ENCODE measurements at places on chromosomes 12 and 14.
A peak's percentile ranks its signal among the peaks of the same experiment; 100 is the strongest.

GRCh38 chr14:57378661-57379060 lies 11.7 kb upstream of the NAA30 start:
- DNase-seq: no peak

GRCh38 chr12:108033090-108033489 lies 96.0 kb upstream of the WSCD2 start:
- no peak for DNase-seq

GRCh38 chr14:104676694-104677511 lies 12.5 kb upstream of the INF2 start:
- no peak for DNase-seq

DNA sequence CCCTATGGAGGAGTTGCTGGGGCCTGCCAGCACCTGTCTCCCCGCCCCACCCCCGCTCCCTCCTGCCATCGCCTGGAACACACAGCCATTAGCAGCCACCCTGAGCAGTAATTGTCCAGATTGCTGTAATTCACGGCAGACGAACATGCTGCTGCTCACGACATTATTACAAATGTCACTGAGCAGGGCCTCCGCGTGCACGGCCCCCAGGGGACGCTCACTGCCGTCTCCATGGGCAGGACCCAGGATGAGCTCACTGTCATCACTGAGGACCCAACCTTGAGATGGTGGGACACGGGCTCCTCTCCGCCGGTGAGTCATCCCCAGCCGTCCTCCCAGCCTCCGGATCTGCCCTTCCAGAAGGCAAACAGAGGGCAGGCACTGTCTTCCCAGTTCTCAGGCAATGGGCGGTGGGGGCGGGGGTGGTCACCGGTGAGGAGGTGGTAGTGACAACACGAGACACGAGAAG lies 100.4 kb downstream of the RFLNA start:
- no peak for DNase-seq

GRCh38 chr14:36442824-36443241 lies 77.2 kb downstream of the NKX2-1 start:
- no peak for DNase-seq

GRCh38 chr14:43249116-43249515 lies 1258.0 kb downstream of the FSCB start:
- DNase-seq: no peak

DNA sequence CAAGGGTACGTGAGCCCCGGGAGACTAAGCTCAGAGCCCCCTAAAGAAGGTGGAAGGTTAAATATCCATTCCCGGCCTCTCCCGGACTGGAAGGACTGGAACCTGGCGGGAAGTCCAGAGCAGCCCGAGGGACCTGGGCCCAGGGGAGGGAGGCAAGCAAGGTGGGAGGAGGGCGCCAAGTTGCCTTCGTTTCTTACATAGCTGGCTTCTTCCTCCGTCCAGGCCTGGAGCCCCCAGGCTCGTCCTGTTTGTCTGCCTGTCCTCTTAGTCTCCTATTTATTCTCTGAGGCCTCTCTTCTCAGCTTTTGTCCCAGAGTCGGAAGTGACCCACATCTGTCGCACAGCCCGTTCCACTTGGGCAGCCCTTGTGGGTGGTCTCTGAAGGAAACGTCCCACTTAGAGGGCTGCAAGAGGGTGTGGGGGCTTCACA lies 745 bp downstream of the PCK2 start:
- no peak for DNase-seq

DNA sequence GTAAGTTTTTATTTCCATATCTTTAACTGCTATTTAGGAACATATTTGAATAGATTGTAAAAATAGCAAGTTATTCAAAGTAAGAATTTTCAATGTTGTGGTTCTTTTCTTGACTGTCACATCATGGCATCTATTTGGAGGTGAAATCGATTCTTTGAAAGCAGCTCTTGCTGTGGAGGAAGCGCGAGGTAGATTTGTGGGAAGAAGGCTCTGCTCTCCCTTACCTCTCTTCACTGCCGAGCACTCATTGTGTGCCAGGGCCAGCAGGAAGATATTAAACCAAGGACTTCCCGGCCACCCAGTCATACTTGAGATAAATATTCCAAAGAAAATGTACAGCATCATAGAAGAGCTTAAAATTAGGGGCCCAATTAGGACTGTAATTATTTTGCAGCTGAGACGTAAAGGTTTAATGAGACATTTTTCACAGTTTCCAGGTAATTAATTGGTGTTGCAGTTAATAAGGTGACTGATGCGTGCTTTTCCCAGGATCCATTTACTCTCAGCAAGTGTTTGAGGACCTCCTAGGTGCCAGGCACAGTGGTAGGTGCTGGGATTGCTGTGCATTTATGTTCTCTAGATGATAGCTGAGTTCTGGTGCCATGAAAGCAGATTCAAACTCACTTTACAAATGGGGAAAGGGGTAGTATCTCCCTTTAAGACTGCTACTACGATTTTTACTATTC lies 89.2 kb upstream of the DYNC1H1 start:
- DNase-seq: no peak

- peak; percentile 24 for DNase-seq
These were observed 2.4 kb upstream of the POP5 start for GRCh38 chr12:120583478-120584030.

DNA sequence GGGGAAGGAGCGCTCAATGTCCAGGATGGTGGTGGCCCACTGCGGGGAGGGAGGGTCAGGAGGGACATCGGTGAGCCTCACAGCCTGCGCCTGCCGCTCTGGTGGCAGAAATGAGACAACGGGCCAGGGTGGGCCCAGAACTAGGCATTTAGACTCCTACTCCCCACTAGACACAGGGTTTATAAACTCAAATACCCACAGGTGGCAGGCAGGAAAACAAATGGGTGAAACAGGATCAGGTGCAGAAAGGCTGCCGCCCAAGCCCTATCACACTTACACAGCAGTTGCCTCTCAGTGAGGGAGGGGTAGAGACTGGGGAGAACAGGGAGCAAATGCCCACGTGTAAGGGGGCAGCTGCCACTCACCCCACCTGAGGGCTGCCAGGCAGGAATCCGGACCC lies 46.4 kb downstream of the TRPV4 start:
- no peak for DNase-seq

GRCh38 chr12:20696181-20696905 lies 1.2 kb downstream of the SLCO1C1 start:
- no peak for DNase-seq

DNA sequence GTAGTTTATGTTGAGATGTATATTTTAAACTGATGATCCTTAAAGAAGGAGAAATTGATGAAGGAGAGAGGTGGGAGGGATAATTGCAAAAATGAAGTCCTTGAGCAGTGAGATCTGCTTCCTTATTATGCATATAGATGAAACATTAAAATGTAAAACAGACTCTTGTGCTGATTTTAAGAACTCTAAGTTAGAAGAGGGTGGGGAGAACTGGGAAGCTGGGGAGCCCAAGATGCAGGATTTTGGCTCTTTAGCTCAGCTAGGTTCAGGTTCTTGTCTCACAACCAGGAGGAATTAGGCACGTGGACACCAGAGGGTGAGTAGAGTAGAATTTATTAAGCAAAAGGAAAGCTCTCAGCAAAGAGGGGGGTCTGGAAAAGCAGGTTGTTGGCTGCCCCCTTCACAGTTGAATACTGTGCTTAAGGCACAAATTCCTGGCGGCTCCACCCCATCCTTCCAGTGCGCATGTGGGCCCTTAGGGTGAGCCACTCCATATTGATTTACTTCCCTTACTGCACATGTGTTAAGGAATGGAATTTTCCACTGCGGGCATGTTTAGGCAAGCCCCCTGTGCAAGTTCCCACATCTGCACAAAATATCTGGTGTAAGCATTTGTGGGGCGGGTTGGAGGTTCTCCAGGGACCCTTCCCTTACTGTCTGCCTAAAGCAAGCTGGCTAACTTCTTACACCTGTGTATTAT lies 141.9 kb downstream of the BICD1 start:
- peak; percentile 93 for DNase-seq

DNA sequence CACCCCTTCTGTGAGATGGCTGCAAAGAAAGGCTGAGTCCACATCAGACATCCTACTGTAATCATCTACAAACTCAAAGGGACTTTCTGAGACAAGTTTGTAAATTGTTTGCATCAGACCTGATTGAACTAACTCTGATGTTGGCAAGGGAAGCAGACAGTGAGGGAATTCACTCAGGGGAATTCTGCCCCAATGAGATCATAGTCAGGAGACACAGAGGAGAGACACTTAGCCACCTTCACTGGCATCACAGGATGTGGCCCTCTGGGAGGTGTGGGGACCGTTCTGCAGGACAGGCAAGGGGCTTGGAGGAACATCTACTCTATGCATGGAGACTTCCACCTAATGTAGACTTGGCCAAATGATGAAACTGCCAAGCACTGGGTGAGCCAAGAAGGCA lies 70.7 kb upstream of the DDX11 start:
- no peak for DNase-seq

DNA sequence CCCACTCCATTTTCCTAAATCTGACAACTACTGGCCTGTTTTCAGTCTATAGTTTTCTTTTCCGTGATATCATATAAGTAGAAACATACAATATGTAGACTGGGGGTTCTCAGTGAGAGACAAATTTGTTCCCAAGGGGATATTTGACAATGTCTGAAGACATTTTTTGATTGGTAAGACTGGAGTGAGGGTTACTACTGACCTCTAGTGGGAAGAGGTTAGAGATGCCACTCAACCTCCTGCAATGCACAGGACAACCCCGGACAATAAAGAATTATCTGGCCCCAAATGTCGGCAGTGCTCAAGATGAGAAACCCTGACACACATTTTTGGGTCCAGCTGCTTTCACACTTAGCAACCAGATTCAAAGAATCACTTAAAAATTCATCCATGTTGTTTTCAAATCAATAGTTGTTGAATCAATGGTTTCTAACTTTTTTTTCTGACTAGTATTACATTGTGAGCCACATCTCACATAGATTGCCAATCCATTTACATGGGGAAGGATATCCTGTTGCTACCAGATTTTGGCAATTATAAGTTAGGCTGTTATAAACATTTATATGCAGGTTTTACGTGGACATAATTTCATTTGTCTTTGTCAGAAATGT lies 307.1 kb downstream of the RPL10L start:
- no peak for DNase-seq

DNA sequence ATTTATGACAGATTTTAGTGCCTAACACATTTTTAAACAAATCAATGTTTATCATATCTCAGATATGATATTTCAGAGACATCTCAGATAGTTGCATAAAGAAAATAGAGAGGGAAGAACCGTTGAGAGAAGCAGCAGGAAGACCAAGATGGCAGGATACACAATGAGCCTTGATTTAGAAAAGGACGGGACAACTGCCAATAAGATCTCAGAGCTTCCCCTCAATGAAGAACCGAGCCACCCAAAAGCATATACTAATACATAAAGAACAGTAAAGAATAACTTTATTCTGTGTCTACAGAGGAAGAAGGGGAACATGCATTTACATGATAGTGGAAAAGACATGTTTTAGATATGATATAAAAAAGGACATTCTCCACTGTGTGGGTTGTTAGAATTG lies 375.9 kb upstream of the SOX5 start:
- DNase-seq: no peak
